ENCODE measurements at places on chromosomes 5 and 9. TPM values are rescaled to one million over a fixed set of nuclear protein-coding genes. Genes with fewer than 3 reads are reported as not detected.
A peak's percentile ranks its signal among the peaks of the same experiment; 100 is the strongest.

DNA sequence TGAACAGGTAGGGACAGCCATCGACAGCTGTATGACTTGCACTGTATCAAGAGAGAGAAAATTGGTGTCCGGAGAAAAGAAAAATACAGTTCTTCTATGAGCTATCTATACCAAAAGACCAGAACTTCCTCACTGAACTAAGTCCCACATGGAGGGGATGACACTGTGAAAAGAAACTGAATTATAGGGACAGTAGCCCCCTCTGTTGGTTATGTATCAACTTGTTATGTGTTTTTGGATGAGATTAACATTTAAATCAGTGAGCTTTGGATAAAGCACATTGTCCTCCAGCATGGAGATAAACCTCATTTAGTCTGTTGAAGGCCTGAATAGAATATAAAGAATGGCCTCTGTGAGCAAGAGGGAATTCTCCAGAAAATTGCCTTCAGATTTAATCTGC, 176.6 kb upstream of the SH3GL2 start:
- DNase-seq, result peak; percentile 60

DNA sequence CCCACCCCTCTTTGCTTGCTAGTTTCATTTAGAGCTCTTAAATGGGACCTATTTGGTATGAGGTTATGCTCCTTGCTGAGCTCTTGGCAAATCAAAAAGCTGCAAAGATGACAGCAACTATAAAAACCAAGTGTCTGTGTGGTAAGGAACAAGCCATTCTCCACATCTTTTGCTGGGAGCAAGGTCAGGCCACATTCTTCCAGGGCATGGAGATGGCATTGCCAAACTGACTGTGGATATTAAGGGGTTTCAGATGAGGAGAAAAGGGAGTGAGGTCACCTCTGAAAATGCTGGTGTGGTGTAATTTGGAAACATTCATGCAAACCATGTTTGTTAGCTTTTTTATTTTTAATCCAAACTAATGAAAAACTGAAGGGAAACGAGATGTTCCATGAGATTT, 218.8 kb upstream of the IL12B start:
- DNase-seq, result no peak

The FOXE1 gene
- under 0.01 TPM for total RNA-seq

- DNase-seq, result peak; percentile 85
These were observed 27.6 kb upstream of the SMIM23 start for GRCh38 chr5:171757853-171758535.

GRCh38 chr9:33475357-33475756, 1.6 kb upstream of the NOL6 start:
- DNase-seq, result no peak

GRCh38 chr5:114296191-114296590, 65.7 kb upstream of the KCNN2 start:
- DNase-seq, result peak; percentile 65

DNA sequence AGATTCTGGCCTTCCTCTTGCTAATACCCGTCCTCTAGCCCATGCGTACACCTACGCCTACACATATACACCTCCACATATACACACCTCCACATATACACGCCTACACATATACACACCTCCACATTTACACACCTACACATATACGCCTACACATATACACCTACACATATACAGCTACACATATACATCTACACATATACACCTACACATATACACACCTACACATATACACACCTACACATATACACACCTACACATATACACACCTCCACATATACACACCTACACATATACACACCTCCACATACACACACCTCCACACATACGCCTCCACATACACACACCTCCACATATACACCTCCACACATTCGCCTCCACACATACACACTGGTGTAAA, 27.2 kb downstream of the AK3 start:
- no peak for DNase-seq

DNA sequence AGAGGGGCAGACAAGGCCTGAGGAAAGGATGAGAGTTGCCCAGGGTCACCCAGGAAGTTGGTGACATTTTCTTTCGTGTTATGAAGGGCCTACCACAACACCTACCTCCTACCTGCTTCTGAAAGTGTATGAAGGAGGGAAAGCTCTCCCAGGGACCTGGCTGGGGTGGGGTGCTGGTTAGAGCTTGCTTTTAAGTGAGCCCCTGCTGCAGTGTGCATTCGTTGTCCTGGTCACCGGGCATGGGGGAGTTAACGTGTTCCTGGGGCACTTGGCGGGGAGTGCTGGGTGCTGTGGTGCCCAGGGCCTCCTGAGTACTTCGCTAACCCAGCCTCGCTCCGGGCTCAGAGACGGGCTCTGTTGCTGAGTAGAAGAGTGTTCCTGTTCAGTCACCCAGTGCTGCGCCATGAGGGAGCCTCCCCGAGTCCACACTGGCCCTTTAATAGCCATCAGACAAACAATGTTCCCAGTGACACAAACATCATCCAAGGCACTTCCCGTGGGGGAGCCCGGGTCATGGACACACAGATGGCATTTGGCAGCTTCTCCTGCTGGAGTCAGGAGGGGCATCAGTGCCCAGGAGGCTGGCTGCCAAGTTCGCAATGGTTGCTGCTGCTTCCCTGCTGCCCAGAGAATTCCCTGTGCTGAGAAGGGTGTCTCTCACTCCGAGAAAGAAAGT, 85.7 kb downstream of the AMBP start:
- no peak for DNase-seq

DNA sequence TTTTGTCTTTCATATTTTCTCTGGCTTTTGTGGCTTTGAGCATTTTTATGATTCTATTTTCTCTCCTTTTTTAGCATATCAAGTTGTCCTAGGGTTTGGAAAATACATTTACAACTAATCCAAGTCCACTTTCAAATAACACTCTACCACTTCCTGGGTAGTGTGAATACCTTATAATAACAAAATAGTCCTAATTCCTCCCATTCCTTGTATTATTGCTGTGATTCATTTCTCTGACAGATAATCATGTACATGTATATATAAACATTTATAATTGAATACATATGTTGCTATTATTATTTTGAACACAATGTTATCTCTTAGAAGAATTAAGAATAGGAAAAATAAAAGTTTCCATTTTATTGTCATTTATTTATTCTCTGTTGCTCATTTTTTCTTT, 14.9 kb upstream of the ADAM19 start:
- DNase-seq, result no peak

The P4HA2 gene
- total RNA-seq, result 191 TPM

- no peak for DNase-seq
These were observed 3.8 kb downstream of the P4HA2 start for GRCh38 chr5:132223861-132224260.

DNA sequence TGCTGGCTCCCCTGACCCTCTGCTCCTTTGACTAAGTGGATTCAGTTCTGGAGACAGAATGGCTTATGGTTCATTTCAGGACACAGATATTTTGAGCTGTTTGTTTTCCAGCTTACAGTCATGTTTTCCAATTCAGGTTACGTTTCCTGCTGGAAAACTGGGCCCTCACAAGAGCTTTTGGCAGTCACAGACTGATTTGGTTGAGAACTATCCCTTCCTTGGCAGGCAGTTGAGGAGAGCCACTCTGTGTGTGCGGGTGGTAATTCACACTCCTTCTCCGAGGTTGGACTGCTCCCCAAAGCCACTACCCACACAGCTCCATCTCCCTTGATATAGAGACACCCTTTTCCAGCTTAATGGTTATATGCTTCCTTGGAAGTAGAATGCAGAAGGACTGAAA, 534.5 kb downstream of the TMEM38B start:
- no peak for DNase-seq

The ZBED3 gene
- total RNA-seq, result 2.6 TPM

The ENHO gene
- total RNA-seq, result not detected

Measured in fibroblast of villous mesenchyme (primary cell).